Cerebellum (tissue), 4 donors: ENCODE measurements at places on chromosomes 3 and 15.
A peak's percentile ranks its signal among the peaks of the same experiment; 100 is the strongest.

DNA sequence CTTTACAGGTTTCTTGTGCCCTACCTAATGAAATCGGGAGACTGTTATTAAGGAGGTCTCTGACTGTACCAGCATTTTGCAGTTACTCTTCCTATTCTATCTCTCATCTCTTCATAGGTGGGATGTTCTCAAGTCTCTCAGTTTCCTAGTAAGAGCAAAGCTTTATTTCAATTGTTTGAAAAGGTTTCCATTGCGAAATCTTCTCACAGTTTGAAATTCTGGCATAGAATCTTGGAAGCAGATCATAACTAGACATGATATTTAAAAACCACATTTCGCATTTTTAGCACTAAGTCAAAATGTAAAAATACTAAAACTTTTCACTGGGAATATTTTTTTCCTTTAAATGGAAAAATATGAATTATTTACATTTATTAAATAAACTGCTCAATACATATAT lies 1311.4 kb downstream of the ROBO2 start:
- no peak for DNase-seq

DNA sequence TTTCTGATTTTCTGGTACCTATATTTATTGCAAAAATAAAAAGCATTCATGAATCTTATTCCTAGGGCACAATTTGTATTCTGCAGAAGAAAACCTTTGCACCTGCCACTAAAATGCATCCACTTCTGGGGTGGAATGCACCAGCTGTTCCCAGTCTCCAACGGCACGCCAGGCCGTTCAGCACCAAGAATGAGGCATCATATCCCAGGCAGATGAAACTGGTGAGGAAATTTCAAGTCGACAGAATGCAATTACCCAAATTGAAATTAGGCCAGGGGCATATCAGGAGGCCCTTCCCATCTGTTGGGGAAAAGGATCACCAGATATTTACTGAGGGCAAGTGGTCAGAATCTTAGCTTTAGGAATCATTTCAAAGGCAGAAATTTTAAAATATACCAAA lies 13.6 kb upstream of the RBMS3 start:
- DNase-seq: peak; percentile 3

DNA sequence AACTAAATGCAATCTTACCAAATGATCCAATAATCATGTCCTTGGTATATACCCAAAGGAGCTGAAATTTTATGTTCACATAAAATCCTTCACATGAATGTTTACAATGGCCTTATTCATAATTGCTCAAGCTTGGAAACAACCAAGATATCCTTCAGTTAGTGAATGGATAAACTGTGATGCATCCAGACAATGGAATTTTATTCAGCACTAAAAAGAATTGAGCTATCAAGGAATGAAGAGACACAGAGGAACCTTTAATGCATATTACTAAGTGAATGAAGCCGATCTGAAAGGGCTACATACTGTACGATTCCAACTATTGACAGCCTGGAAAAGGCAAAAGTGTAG lies 168.4 kb downstream of the PDE8A start:
- no peak for DNase-seq

- no peak for DNase-seq
Measured at GRCh38 chr3:119632829-119633228, 27.6 kb downstream of the POPDC2 start.

GRCh38 chr15:68209735-68210408 lies 4.7 kb upstream of the CALML4 start:
- no peak for DNase-seq

DNA sequence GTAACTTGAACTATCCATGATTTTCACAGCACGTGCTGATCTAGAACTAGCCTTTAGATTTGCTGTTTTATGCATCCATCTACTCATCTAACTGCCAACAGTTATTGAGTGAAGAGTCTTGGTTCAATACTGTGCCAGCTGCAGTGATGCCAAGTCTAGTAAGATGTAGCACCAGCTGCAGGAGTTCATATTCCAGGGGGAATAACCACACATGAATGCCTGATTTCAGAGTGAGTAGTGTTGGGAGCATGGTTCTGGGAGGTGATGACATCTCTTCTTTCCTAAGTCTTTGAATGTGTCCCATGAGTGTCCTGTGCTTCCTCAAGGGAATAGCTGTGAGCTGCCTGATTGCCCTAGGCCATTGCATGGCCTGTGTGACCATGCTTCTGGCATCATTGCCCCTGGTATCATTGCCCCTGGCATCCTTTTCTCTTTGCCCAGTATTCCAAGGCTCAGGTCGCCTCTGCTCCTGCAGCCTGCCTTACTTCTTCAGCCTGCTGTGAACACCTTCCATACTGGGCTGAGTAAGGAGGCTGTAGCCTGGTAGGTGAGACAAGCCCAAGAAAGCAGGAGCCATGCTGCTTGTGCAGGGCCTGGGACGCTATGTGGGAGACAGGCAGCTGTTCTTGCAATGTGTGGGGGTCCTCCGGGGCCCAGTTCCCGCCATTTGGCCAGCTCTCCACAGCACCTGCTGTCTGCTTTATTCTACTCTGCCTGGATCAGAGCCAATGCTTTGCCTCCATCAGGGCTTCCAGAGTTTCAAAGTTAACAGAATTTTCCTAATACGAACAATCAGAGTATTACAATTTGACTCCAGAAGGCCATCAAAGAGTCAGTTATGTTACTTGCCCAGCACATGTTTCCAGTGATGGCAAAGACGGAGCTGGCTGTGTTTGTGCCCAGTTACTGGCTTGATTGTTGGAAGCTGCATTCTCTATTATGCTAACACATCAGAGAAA lies 73.2 kb downstream of the CLSTN2 start:
- no peak for DNase-seq

GRCh38 chr15:47602121-47602520 lies 115.2 kb upstream of the SEMA6D start:
- no peak for DNase-seq

GRCh38 chr3:23116081-23116837 lies 86.9 kb upstream of the UBE2E2 start:
- DNase-seq: no peak

DNA sequence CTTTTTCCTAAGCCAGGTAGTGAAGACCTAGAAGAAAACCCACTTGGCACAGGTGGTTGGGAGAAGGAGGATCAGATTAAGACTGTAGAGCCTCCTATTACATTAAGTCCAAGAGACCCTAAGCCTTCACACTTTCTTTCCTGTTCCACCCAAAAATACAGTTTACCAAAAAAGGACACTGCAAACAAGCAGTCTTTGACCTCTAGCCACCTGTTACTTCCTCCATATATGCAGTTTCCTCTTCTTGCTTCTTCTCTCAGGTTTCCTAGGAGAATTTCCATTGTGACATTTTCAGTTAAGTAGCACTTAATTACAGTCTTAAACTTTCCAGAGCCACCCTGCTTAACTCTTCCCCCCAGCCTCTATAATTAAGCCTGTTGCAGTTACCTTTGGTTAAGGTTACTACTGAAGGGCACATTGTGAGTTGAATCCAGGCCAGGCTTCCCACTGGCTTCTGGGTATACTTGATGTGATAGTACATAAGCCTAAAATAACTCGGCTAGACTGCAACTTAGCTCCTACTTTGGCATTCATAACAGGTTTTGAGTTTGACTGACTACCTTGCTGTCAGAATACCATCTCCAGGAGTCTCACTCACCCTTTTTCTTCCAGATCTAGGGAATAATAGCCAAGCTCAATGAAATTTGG lies 114.2 kb upstream of the UMPS start:
- no peak for DNase-seq

DNA sequence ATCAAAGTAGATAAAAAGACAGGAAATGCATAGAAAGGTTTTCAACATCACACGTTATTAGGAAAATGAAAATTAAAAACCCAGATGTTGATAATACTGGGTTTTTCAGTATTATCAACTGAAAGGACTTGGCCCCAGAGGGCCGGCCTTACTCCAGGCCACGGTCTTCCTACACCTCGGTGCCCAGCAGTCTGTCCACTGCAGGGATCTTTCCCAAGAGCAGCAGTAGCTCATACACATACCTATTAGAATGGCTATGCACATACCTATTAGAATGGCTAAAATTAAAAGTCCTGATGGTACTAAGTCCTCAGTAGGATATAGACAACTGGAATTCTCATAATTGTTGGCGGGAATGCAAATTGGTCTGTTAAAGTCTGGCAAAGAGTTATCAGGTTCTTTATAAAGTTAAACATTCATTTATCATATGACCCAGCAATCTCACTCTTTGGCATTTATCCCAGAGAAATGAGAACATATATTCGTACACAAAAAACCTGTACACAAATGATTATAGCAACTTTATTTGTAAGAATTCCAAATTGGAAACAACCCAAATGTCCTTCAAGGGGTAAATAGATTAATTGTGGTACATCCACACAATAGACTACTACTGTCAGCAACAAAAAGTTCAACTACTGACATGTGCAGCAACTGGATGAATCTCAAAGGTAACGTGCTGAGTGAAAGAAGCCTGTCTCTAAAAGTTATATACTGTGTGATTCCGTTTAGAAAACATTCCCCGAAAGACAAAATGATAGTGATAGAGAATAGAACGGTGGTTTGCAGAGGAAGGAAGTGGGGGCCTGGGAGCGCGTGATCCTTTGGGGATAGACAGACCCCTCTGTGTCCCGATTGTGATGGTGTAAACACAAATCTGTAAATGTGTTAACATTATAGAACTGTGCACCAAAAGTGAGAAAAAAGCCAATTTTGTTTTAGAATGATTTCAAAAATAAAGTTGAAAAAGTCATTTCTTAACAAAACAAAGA lies 62.3 kb downstream of the MCTP2 start:
- no peak for DNase-seq

GRCh38 chr15:29129221-29129620 lies 140.4 kb downstream of the NSMCE3 start:
- DNase-seq: no peak

- DNase-seq: peak; percentile 63
Measured at GRCh38 chr15:53833134-53833624, 73.7 kb upstream of the WDR72 start.

- DNase-seq: peak; percentile 42
Measured at GRCh38 chr3:63979093-63979885, 44.0 kb downstream of the PSMD6 start.

DNA sequence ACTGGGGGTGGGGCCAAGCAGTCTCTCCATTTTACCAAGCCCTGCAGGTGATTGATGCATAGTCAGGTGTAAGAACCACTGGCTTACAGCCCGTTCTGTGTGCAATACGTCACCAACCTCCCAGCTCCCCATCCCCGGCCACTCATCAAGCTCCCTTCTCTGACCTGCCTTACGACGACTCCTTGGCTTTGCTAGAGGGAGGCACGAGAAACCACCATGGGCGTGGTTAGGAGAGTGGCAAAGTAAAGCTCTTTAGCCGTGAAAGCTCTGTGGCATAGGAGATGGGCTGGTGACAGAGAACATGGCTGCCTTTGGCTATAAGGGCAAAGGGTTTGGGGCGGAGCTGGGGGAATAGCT lies 109.1 kb downstream of the BDH1 start:
- DNase-seq: no peak

GRCh38 chr15:86165265-86166211 lies 85.9 kb downstream of the AGBL1 start:
- DNase-seq: no peak

- no peak for DNase-seq
Measured at GRCh38 chr15:60124460-60125070, 120.5 kb downstream of the FOXB1 start.

DNA sequence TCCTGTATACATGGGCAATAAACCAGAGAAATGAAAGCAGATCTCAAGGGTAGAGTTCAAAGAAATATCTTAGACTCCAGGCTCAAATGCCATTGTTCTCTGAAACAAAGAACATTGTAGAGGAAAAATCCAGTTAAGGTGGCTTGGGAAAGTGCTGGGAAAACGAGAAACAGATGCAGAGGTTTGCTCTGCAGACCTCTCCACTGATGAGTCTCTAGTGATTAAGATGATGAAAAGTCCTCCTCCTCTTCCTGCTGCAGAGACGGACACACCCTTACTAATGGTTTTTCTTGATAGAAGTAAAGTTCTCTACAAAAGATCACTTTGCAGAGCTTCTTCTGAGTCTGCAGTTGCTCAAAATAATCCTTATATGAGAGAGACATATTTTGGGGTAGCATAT lies 264.7 kb downstream of the GABRG3 start:
- DNase-seq: no peak

- no peak for DNase-seq
Measured at GRCh38 chr3:76900596-76900995, 139.3 kb upstream of the ROBO2 start.

DNA sequence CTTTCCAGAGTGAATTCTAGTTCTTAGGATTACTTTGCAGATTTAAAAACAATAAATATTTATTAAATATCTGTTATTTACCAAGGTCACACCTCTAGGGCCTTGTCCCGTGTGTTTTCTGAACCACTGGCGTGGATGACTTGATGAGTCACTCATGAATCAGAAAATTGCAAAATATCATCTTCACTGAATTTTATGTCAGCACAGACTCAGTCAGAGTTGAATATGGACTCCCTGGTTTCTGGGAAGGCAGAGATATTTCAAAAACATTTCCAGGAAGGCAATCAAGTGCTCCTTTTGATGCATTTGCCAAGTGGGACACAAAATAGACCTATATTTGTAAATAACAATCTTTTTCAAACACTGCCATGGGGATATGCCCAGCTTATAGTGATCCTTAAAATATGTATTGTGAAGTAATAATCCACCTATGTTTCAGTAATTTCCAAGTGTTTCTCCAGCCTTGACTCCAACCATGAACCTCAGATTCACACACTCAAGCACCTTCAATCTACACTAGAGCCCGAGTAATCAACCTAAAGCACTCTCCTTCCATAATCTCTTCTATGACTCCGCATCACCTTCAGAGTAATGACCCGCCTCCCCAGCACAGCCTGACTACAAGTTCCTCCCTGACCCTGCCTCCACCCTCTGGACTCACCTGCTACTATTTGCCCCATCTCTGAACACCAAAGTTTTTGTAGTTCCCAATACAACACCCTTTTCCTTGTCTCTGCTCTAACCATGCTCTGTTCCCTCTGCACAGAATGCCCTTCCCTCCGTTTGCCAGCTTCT lies 24.3 kb downstream of the DPH3 start:
- DNase-seq: no peak

DNA sequence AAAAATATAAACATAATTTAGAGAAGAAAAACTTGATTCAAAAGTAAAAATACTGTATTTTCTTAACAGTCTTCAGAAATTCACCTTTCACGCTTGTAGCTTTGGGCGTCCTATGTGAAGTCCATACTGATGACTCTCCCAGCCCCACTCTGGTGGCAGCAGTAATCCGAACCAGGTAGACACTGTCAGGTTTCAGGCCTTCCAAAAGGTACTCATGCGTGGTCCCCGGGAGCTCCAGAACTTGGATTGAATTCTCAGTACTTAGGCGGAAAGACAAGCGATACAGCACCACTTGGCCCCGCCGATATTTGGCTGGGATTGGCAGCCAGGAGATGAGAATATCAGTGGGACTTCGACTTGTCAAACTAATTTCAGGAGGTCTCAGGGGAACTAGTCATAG lies 69.7 kb downstream of the PRTG start:
- no peak for DNase-seq

DNA sequence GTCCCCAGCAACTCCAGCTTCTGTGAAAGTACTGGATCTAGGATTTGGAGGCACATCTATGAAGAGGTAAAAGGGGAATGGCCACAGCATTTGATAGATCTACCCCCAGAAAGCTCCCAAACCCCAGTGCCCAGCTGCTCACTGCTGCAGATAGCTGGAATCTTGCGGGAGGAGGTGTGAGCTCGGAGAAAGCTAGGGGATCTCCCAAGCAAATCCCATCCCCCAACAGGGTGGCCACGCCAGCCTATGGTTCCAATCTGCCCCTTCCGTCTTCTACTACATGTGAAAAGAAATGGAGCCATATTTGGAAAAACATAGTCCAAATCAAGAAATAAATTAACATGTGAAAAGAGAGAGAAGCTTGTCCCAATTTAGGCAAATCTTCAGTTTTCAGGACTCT lies 42.0 kb downstream of the SEMA5B start:
- no peak for DNase-seq

- DNase-seq: no peak
Measured at GRCh38 chr15:89936051-89936785, 23.5 kb upstream of the ARPIN start.
